ENCODE measurements at places on chromosomes 2 and 18.
A peak's percentile ranks its signal among the peaks of the same experiment; 100 is the strongest.

DNA sequence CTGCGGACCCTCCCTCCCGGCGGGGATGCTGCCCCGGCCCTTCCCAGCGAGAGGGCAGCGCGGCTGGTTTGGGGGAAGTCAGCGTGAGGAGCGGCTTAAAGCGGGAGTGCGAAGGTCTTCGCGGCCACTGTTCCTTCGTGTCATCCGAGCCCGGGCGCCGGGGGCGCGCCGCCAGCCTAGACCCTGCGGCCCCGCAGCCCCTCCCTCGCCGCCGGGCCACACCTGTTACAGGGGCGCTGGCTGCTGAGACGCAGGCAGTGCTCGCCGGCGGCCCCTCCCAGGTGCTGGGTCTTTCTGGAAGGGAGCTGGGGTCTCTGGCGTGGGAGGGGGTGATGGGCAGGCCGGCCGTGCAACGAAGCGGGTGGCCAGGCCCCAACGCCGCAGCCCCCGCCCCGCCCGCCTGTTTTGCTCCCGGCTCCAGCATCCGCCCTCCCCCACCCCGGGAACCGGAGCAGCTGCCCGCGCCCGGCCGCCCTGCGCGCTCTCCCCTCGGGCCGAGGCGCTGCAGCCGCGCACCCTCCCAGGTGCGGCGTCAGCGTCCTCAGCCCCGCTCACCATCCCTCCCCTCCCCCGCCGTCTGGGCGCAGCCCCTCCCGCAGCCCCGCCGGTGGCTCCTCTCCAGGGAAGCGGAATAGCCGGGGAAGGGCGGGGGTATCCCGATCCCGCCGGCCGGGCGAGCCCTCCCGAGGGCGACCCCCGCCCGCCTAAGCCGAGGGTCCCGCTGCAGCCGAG lies 727 bp downstream of the KIF1A start:
- peaks cover 42% of the 10 kb centered on the region for H3K27me3 ChIP-seq
- no peaks in the 10 kb centered on the region for H3K36me3 ChIP-seq

DNA sequence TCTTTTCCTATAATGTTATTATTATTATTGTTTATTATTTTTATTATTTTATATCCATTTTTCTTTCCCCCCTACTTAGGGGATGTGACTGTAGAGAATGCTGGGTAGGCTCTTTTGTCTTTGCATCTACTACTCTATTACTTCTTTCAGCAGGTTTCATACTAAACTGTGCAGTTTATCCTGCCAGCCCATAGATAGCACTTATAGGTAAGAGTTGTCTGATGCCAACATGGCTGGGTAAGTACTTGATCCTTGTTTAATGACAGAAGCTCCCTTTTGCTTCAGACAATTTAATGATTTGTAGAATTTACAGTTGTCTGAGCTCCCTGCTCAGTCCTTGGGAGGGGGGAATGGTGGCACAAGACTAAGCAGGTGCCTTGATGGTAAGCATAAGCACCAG lies 262.9 kb upstream of the CDH2 start:
- no peak for DNase-seq
- H3K4me1 ChIP-seq: no peaks in the 10 kb centered on the region
- H3K27ac ChIP-seq: no peak overlapping the region
- no peaks in the 10 kb centered on the region for H3K27me3 ChIP-seq

DNA sequence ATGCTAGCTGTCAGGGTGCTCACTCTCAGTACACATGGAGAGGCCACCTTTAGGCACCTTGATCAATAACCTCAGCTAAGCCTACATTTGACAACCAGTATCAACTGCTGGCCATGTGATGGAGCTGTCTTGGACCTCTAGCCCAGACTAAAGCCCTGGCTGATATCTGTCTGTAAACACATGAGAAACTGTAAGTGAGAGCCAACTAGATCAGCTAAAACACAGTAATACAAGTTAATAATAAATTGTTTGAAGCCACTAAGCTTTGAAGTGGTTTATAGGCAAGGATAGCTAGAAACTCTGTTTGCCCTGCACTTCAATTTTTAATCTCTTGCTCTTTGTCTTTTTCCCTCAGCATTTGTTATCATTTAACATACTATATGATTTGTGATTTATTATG lies 407.1 kb downstream of the SPAG16 start:
- no peaks in the 10 kb centered on the region for H3K36me3 ChIP-seq
- H3K4me3 ChIP-seq: no peak overlapping the region
- no peak for DNase-seq
- H3K27me3 ChIP-seq: no peaks in the 10 kb centered on the region
- no peaks in the 10 kb centered on the region for H3K4me1 ChIP-seq
- H3K27ac ChIP-seq: no peak overlapping the region

DNA sequence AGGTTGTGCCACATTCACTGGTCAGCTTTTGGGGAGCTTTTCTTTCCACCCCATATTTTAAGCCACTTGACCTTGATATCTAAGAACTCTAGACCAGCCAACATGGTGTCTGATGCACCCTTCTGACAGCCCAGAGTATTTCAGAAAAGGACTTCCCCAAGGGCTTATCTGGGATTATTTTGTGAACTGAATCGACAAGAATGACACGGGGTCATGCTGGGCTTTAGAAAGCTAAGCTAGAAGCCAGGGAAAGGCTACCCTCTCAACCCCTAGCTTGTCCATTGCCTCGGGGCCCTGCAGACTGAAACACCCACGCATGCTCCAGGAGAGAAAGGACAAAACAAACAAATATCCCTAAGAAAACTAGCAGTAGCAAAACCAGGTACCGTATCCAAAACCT lies 16.0 kb downstream of the SLC4A5 start:
- no peaks in the 10 kb centered on the region for H3K36me3 ChIP-seq
- no peak for DNase-seq
- H3K27me3 ChIP-seq: no peaks in the 10 kb centered on the region
- no peaks in the 10 kb centered on the region for H3K4me1 ChIP-seq
- H3K4me3 ChIP-seq: no peak overlapping the region
- H3K27ac ChIP-seq: no peak overlapping the region

- H3K4me1 ChIP-seq: peaks cover 24% of the 10 kb centered on the region
- no peak overlapping the region for H3K4me3 ChIP-seq
- DNase-seq: peak; percentile 94
- no peaks in the 10 kb centered on the region for H3K36me3 ChIP-seq
- H3K27ac ChIP-seq: peak overlapping the region; percentile 13
Observed at GRCh38 chr2:97870396-97870843, 125.3 kb downstream of the TMEM131 start.

GRCh38 chr2:429575-430254 lies 141.8 kb upstream of the ALKAL2 start:
- H3K27me3 ChIP-seq: no peaks in the 10 kb centered on the region
- no peaks in the 10 kb centered on the region for H3K4me1 ChIP-seq
- no peaks in the 10 kb centered on the region for H3K36me3 ChIP-seq
- DNase-seq: no peak
- H3K27ac ChIP-seq: no peak overlapping the region

GRCh38 chr18:54378057-54378456 lies 20.4 kb downstream of the C18orf54 start:
- no peaks in the 10 kb centered on the region for H3K36me3 ChIP-seq
- no peak overlapping the region for H3K27ac ChIP-seq
- no peaks in the 10 kb centered on the region for H3K4me1 ChIP-seq
- no peak overlapping the region for H3K4me3 ChIP-seq
- H3K27me3 ChIP-seq: no peaks in the 10 kb centered on the region
- DNase-seq: no peak

DNA sequence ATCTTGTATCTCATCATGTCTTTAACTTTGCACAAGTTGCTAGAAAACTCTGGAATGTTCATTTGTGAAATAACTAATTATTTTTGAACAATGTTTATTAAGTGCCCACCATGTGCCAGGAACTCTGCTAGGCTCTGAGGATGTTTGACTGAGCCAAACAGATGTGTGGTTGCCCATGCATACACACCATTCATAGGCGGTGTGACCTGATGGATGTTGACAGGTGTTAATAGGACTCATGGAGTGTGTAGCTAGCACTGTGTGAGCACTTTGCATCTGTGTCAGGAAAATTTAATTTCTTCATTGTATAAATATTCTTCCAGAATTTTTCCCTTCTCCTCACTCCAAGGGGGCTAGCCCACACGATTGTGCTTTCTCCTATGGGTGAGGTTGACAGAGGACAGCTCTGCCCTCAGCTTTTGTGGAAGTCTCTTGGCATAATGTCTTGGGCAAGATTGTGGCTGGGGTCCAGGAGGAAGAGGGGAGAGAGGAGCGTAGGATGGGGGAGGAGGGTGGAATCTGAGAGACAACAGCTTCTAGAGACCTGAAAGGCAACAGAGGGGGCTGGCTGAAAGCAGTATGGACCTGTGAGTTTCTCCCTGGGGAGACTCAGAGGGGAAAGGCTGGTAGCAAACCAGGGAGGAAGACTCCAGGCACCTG lies 214.6 kb upstream of the CXCR4 start:
- DNase-seq: no peak
- H3K36me3 ChIP-seq: no peaks in the 10 kb centered on the region
- no peak overlapping the region for H3K27ac ChIP-seq
- H3K4me1 ChIP-seq: 0 out of 2 replicates have a peak, but pooled peaks cover under 1% of the 10 kb centered on the region

DNA sequence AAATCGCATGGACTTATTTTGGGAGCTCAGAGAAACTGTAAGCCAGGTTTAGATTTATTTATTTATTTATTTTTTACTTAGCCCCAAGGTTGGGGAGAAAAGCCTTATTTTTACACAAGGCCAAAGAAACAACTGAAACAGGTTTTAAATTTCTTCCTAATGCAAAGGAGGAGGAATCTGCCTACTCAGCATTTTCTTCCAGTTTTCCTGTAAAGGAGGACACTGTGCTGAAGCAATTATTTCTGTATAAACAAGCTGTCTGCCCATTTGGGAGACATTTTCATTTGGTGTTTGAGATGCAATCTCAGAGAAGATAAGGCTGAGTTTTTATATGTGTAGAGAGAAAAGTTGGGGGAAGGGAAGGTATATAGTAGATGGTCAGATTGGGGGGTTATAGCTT lies 125.0 kb downstream of the ETAA1 start:
- no peak for DNase-seq
- H3K36me3 ChIP-seq: no peaks in the 10 kb centered on the region
- H3K27ac ChIP-seq: no peak overlapping the region
- H3K4me3 ChIP-seq: no peak overlapping the region
- H3K27me3 ChIP-seq: no peaks in the 10 kb centered on the region
- H3K4me1 ChIP-seq: no peaks in the 10 kb centered on the region

DNA sequence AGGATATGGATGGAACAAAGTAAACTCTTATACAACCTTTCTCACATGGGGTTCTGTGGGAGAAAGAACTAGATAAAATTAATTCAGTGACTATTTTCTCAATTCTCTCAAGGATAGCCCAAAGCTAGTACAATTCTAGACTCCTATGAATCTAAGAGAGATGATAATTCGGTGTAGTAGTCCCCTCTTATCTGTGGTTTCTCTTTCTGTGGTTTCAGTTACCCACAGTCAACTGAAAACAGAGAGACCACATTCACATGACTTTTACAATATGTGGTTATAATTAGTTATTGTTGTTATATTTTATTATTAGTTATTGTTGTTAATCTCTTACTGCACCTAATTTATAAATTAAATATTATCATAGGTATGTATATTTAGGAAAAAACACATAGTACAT lies 53.5 kb upstream of the C2orf15 start:
- peaks cover 14% of the 10 kb centered on the region for H3K4me1 ChIP-seq
- peak; percentile 72 for DNase-seq
- peaks cover 19% of the 10 kb centered on the region for H3K27me3 ChIP-seq
- H3K4me3 ChIP-seq: 0 out of 2 replicates have a peak overlapping the region, but pooled peaks have one; percentile 17
- H3K36me3 ChIP-seq: no peaks in the 10 kb centered on the region

DNA sequence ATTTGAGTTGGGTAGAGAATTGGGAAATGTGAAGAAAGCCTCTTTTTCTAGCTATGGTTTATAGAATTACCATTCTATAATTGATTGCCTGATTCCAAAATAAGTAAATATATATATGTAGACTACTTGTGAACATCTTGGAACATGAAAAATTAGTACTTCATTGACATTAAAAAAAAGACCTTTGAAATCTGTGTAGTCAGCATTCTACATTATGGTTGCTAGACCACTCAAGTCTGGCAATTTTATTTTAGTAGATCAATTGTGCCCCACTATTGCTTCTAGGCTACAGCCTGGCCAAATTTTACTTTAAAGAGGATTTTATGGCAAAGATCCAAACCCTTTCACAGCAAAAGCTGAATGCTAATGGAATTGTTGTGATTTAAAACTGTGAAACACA lies 279.8 kb downstream of the IKZF2 start:
- no peaks in the 10 kb centered on the region for H3K4me1 ChIP-seq
- no peak for DNase-seq
- H3K27ac ChIP-seq: no peak overlapping the region
- H3K4me3 ChIP-seq: no peak overlapping the region
- H3K36me3 ChIP-seq: no peaks in the 10 kb centered on the region

- H3K4me3 ChIP-seq: no peak overlapping the region
- H3K4me1 ChIP-seq: no peaks in the 10 kb centered on the region
- no peak for DNase-seq
- H3K36me3 ChIP-seq: no peaks in the 10 kb centered on the region
- H3K27me3 ChIP-seq: no peaks in the 10 kb centered on the region
Observed at GRCh38 chr2:82320296-82320695, 2015.7 kb upstream of the LRRTM1 start.

- H3K4me3 ChIP-seq: no peak overlapping the region
- no peak for DNase-seq
- H3K27me3 ChIP-seq: no peaks in the 10 kb centered on the region
- no peaks in the 10 kb centered on the region for H3K4me1 ChIP-seq
- no peak overlapping the region for H3K27ac ChIP-seq
- no peaks in the 10 kb centered on the region for H3K36me3 ChIP-seq
Observed at GRCh38 chr2:97751752-97752151, 38.4 kb downstream of the ZAP70 start.

DNA sequence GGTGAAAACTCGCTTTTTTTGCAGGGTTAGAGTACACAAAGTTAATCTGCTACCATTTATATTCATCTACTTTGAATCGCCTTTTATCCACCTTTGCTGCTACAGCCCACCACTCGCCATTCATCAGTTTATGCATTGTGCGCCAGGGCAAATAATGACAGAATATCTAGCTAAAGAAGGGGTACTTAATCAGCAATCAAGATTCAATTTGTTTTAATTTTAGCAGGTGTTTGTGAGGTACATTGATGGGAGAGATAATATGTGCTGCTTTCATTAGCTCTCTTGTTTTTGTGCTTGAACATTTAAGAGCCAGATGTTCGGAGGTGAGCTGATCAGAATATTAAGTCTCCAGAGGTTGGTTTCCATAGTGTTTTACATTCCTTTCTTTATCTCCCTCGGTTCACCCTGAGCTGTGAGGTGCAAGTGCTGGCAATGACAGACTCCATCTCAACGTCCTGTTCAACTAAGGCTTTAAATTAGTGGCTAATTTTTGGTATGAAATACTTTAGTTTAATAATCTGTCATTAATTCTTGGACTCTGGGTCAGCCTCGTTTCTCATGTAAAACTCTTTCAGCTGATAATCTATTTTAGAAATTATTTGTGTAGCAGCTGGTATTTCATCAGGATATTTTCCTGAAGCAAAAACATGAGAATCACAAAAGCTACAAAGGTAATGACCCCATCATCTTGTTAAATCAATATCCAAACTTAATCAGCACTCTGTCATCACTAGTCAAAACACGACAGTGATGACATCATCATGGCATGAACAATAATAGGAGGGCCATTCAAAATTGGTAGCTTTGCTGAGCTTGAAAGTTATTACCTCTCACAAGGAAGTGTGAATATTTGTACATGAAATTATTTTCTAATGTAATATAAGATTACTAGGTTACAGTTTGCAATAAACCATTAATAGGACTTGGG lies 479.9 kb upstream of the FANCL start:
- no peaks in the 10 kb centered on the region for H3K4me1 ChIP-seq
- H3K27me3 ChIP-seq: no peaks in the 10 kb centered on the region
- no peak for DNase-seq
- no peak overlapping the region for H3K27ac ChIP-seq
- H3K4me3 ChIP-seq: no peak overlapping the region
